A549 treated with GW870086 at 1 μM for 4 hours (cell line): ENCODE measurements at places on chromosomes 2 and 18. TPM values are rescaled to one million over a fixed set of nuclear protein-coding genes. Genes with fewer than 3 reads are reported as not detected.

The NXPH2 gene
- total RNA-seq: not detected in 5 replicates

The RAD51AP2 gene
- not detected in 5 replicates for total RNA-seq

The UBXN2A gene
- total RNA-seq: 18.6 to 24.5 TPM (median 23.6 TPM) in 5 replicates

The NT5DC4 gene
- total RNA-seq: not detected in 5 replicates

The IL1RL1 gene
- total RNA-seq: 0.53 to 1.4 TPM (median 0.83 TPM) in 5 replicates

The DYNAP gene
- not detected in 5 replicates for total RNA-seq

The MBD1 gene
- total RNA-seq: 30.8 to 40.1 TPM (median 36.7 TPM) in 5 replicates

The HK2 gene
- 0.71 to 1.2 TPM (median 0.93 TPM) in 5 replicates for total RNA-seq

The ALK gene
- not detected in 5 replicates for total RNA-seq

The REG3A gene
- not detected in 5 replicates for total RNA-seq

The CACNB4 gene
- total RNA-seq: 0.03 to 0.37 TPM (median 0.22 TPM) in 5 replicates

The BOK gene
- total RNA-seq: 23.4 to 34.1 TPM (median 33.3 TPM) in 5 replicates

The RAX gene
- total RNA-seq: not detected in 5 replicates

The FAP gene
- 0.05 to 0.32 TPM in 2 of 5 replicates, not detected in the others for total RNA-seq

The KHK gene
- 7.8 to 11.8 TPM (median 9.5 TPM) in 5 replicates for total RNA-seq

The SERPINB3 gene
- total RNA-seq: 0.07 to 0.13 TPM (median 0.10 TPM) in 3 of 5 replicates, not detected in the others

The GALNT5 gene
- 2.5 to 2.6 TPM (median 2.6 TPM) in 5 replicates for total RNA-seq

The CAPN14 gene
- total RNA-seq: 0.05 TPM in 1 of 5 replicates, not detected in the others

The LYPD6B gene
- not detected in 5 replicates for total RNA-seq

The CPO gene
- total RNA-seq: not detected in 5 replicates

The CD8A gene
- total RNA-seq: 0.21 to 0.34 TPM (median 0.24 TPM) in 5 replicates

The RANBP2 gene
- 17.9 to 29.3 TPM (median 25.8 TPM) in 5 replicates for total RNA-seq

The MC4R gene
- not detected in 5 replicates for total RNA-seq

The SERPINB5 gene
- total RNA-seq: 0.07 to 0.13 TPM (median 0.10 TPM) in 4 of 5 replicates, not detected in the other

The TBR1 gene
- total RNA-seq: 0.02 to 0.06 TPM (median 0.04 TPM) in 4 of 5 replicates, not detected in the other

The RAPGEF4 gene
- total RNA-seq: 0.09 to 0.69 TPM (median 0.28 TPM) in 5 replicates

The SCN9A gene
- total RNA-seq: 2.6 to 5.0 TPM (median 4.2 TPM) in 5 replicates

The NEU2 gene
- not detected in 5 replicates for total RNA-seq

The DLX2 gene
- 0.40 to 0.81 TPM (median 0.61 TPM) in 5 replicates for total RNA-seq

The TMEM247 gene
- total RNA-seq: not detected in 5 replicates

The NTSR2 gene
- not detected in 5 replicates for total RNA-seq

The FKBP7 gene
- 7.9 to 11.9 TPM (median 9.7 TPM) in 5 replicates for total RNA-seq

The CFAP65 gene
- total RNA-seq: 0.14 to 0.21 TPM (median 0.18 TPM) in 4 of 5 replicates, not detected in the other

The TMEFF2 gene
- total RNA-seq: 0.21 to 0.61 TPM (median 0.34 TPM) in 5 replicates

The ALLC gene
- total RNA-seq: 0.08 TPM in 1 of 5 replicates, not detected in the others

The MYO5B gene
- total RNA-seq: 8.6 to 10.0 TPM (median 8.9 TPM) in 5 replicates

The GKN2 gene
- total RNA-seq: 1.7 to 3.5 TPM (median 2.9 TPM) in 5 replicates

The RNF149 gene
- total RNA-seq: 35.7 to 49.7 TPM (median 45.3 TPM) in 5 replicates

The SGO2 gene
- total RNA-seq: 10.3 to 17.6 TPM (median 13.6 TPM) in 5 replicates

The FSHR gene
- total RNA-seq: not detected in 5 replicates

The PRKAG3 gene
- total RNA-seq: not detected in 5 replicates

The CSRNP3 gene
- total RNA-seq: not detected in 5 replicates

The NT5C1B gene
- total RNA-seq: not detected in 5 replicates

The ZC3H15 gene
- total RNA-seq: 77.1 to 90.5 TPM (median 82.1 TPM) in 5 replicates

The SERPINB12 gene
- not detected in 5 replicates for total RNA-seq

The PLGLB2 gene
- total RNA-seq: 0.17 to 0.34 TPM in 2 of 5 replicates, not detected in the others

The VIL1 gene
- 0.08 to 0.68 TPM (median 0.27 TPM) in 5 replicates for total RNA-seq
